Endothelial cell of coronary artery (primary cell): ENCODE measurements at places on chromosomes 1 and 21. TPM values are rescaled to one million over a fixed set of nuclear protein-coding genes. Genes with fewer than 3 reads are reported as not detected.

TBX19 gene
- total RNA-seq = 0.18 and 0.38 TPM in 2 replicates

HEYL gene
- total RNA-seq = 0.47 TPM in 1 of 2 replicates, not detected in the other

FCRL5 gene
- total RNA-seq = not detected in 2 replicates

MSH4 gene
- 0.18 and 0.28 TPM in 2 replicates for total RNA-seq

CBR3 gene
- total RNA-seq = 5.7 and 11.1 TPM in 2 replicates

FAM229A gene
- total RNA-seq = 0.81 and 1.6 TPM in 2 replicates
